Activated CD4-positive, CD25-positive, alpha-beta regulatory T cell (primary cell): ENCODE measurements at places on chromosomes 2 and 18.

DNA sequence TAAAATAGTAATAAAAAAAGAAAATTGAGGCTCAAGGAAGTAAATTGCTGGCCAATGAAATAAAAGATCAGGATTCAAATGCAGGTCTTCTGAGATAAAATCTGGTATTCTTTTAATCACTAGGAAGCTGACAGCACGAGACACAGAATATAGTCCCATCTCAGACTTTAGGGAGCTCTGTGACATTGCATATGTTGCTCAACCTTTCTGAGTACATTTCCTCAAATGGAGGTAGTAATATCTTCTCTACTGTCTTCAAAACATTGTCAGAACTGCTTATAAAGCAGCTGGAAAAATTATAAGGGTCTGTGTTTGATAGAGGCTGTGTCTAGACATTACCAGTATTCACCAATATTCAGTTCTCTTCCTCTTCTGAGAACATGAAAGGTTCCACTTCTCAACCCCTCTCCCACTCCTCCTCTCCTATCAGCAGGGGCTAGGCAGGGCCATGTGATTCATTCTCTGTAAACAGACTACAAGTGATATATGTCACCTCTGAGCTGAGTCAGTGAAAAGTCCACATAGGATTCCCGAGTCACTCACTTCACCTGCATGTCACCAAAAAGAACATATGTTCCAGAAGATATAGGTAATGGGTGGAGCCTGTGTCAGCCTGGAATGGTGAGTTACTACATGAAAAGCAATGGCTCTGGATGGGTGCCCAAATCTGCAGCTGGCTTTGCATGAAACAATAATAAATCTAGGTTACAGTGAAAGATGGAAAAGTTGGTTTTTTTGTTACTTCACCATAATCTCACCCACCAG lies 7.1 kb downstream of the KCNE4 start:
- DNase-seq = no peak

DNA sequence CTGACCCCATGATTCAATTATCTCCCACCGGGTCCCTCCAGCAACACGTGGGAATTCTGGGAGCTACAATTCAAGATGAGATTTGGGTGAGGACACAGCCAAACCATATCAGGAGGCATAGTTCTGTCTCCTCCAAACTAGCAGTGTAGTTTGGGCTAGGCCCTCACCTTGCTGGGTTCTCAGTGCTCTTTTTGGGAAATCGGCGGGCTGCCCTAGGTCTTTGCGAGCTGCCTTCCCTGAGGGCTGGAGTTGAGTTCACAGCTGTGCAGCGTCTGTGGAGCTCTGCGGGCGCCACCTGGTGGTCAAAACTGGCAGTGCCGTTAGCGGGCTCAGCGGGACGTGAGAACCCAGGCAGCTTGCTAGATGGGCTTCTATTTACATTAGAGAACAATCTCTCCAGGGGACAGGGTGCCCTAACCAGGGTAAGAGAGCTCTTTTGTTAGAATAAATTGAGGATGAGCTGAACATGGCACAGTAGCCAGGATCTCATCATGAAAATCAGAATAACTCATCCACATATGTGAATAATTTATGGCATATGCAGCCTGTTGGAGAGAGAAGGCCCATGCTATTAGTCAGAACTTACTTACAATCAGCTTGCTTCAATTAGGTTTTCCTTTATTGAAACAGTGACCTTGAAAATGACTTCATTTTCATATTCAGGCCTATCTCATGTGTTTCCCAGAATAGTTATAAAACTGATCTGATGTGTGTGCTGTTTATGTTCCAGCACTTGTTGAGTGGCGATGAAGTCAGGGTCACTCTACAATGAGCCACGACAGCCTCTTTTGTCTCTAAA lies 27.4 kb upstream of the YES1 start:
- DNase-seq = peak; percentile 79

DNA sequence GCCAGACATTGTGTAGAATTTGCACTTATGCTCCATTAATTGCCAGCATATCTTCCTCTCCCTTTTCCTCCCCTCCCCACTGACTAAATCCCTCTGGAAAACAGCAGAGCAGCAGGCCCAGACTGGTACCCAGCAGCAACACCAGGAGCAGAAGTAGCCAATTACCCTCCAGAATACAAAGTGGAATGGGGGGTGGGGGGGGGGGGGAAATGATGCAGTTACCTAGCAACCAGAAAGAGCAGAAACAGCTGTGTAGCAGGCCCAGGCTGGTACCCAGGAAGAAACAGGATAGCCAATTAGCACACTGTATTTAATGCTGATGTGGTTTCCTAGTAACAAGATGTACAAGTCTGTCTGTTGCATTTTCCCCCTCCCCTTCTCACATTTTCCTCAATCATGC lies 52.3 kb downstream of the KLF7 start:
- DNase-seq = no peak

DNA sequence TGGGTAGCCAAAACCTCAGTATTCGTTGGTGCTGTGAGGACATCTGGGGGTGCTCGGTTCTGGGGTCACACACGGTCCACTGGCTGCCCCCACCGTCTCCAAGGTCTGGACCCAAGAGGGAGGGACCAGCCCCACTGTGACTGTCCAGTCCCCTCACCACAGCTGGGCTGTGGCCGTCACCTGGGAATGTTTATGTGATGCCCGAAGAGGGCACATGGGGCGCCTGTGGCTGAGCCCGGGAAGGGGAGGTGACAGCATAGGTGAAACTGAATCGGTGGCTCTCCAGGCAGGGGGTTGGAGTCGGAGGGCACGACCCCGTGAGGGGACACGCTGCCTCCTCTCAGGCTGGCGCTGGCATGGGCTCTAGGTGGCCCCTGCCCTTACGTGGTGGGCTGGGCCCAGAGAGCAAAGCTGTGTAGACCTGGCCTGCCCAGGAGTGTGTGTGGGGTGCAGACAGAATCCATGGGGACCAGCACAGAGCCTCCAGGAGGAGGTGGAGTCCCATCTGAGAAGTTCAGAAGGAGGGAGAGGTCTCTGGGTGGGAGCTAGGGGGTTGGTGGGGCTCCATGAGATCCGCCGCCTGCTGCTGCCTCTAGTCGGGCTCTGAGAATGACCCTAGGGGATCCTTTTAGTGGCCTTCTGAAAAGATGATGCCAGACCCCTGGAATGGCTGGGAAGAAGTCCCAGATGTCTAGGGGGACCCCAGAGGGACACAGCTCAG lies 1.8 kb downstream of the BOK start:
- no peak for DNase-seq
